ENCODE measurements at places on chromosomes 2 and 18.

DNA sequence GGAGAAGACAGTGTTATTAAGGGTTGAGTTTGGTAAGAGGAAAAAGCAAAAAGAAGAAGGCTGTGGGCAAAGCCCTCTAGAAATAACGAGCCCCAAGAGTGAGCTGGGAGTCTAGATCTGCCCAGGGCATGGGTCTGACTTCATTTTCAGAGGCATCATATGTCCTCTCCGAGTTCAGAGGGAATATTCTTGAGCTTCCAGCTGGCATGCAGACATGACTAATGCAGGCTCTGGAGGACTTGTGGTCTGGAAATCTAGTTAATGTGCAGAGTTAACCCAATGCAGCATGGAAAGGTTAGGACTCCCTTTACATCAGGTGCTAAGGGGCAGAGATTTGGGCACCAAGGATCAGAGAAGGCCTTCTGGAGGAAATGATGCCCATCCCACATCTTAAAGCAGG, 7.3 kb downstream of the ACMSD start:
- DNase-seq = no peak

GRCh38 chr18:55300421-55300935, 287.5 kb downstream of the TCF4 start:
- DNase-seq = no peak

DNA sequence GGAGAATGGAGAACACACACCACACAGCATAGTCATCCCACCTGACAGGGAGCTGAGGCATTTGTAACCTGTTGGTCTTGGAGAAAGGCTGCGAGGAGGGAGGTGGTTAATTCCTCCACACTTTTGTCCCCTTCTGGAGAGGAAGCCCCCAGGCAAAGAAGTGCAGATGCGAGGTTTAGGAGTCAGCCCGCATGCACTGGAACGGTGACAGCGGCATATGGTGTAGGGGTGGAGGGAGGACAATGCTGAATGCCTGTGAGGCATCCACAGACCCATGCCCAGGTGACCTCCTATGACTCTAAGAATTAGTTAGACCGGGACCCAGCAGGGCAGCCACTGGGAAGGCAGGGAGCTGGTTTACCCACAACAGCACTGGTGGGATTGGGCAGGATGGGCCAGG, 12.2 kb downstream of the SPATA3 start:
- DNase-seq = no peak

DNA sequence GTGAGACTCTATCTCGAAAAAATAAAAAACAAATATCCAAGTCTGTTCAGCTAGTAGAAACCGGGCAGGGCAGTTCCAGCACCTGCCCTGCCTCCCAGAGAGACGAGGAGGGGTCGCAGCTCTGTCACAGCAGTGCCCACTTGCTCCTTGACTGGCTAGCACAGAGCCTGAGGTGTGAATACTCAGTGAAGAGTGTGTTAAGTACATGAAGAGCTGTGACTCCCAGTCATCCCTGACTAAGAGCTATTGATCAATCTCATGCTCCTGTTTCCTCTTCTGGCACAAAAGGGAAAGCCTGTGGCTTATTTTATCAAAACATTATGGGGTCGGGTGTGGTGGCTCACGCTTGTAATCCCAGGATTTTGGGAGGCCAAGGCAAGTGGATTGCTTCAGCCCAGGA, 83.0 kb upstream of the FZD7 start:
- DNase-seq = no peak

- DNase-seq = no peak
Measured at GRCh38 chr2:47230418-47230817, 75.3 kb upstream of the STPG4 start.

DNA sequence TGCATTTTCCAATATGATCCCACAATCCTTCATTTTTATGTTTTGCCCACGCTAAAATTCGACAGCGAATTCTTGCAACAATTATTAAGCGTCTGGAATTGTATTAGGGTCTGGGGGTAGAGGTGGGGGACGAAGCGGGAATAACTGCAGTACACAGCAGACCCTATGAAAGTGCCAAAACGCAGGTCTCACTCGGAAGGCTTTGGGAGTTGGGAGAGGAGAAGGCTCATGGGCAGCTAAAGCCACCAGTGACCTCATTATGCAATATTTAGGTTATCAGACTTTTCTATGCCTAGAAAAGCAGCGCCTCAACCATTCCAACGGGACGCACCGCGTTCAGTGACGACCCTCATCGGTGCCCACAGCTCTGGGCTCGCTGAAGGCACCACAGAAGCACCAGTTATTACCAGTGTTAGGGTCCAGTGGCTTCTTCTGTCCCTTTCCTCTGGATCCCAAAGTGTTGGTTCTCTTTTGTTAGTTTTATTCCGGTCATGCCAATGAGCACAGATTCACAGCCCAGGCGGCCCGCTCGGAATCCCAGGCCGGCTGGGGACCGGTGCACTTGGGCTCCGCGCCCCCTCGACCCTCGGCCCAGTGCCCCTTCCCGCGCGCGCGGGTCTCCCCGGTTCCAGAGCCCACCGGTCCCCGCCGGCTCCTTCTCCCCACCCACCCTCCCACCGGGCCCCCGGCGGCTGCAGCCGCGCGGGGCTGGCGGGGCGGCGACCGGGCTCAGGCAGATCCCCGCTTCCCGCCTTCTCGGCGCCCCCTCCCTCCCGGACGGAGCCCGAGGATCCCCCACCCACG, 737 bp upstream of the MAPK4 start:
- DNase-seq = no peak

Measured in stimulated activated CD4-positive, alpha-beta T cell treated with anti-CD3 and anti-CD28 coated beads, TNF-alpha, amount 100 ng/mL, for 4 hours (primary cell).